Stimulated activated CD8-positive, alpha-beta memory T cell treated with anti-CD3 and anti-CD28 coated beads, Interleukin-12 subunit alpha, Interleukin-12 subunit beta, amount 100 ng/mL, for 4 hours (primary cell): ENCODE measurements at places on chromosomes 6 and 20.

- no peak for DNase-seq
Observed at GRCh38 chr6:26044140-26045064, 42.8 kb upstream of the HFE start.

DNA sequence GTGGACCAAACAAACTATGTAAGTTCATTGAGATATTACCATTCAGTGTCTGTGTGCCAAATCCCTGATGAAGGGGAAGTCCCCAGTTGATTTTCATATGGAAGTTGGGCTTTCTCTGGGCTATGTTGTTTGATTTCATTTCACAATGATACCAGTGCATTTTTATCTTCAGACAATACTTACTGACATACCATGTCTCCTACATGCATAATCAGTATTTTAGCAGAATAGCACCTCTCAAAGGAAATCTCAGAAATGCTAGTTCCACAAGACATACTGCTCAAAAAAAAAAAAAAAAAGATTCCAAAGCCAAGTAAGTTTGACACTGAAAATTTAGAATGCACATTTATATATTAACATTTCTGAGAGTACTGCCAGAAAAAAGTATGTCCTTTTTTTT, 168.8 kb upstream of the RNF217 start:
- no peak for DNase-seq

GRCh38 chr6:119312875-119313338, 36.7 kb downstream of the MAN1A1 start:
- no peak for DNase-seq

DNA sequence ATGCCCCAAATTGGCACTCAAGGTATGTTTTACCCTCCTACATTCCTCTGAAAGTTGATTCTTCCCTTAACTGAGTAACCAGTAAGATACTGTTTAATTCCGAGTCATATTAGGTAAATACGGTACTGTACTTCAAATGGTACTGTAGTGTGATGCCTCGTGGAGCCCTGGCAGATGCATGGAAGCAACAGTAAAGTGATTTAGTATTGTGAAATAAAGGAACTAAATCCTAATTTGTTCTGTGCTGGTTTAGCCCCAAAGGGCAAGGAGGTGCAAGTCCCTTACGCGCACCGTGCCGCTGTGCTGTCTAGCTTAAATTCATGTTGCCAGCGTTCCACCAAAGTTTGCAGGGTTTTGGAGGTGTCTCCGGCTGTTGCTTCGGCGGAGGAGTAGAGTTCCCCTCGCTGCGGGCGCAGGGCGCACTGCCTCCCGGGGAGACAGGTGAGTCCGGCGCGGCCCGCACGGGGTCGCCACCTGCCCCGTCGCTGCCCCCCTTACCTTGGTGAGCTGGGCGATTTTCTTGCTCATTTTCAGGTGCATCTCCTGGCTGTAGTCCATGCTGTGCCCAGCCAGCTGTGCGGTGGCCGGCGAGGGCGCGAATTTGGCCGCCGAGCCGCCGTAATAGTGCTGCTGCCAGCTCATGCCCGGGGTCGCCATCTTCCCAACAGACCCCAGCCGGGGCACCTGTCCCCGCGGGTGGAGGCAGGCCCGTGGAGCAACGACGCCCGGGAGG, 655 bp downstream of the FAM184A start:
- peak; percentile 28 for DNase-seq

- no peak for DNase-seq
Observed at GRCh38 chr6:109076377-109076776, 18.3 kb downstream of the SESN1 start.

DNA sequence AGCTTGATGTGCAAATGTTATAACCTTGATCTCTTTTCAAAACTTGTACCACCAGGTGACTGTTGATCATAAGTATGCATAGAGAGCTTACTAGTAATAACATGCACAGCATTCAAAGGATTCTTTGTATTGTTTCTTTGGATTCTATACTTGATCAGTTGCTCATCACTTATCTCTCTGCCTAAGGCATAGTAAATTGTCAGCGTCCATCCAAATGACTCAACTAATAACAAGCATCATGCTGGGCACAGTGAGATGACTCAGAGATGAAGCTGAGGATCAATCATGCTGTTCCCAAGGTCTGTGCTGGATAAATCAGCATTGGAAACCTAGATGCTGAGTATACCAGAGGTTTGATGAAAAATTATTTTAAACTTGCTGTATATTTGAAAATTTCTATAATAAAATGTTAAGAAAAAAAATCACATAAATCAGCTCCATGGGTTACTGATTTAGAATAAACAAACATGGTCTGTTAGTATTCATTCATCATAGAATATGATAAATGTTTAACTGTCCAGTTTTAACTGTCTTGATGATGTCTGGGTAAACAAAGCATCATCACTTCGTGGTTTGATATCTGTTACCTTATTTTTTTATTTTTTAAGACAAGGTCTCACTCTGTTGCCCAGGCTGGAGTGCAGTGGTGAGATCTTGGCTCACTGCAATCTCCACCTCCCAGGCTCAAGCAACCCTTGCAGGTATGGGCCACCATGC, 45.6 kb upstream of the SGK1 start:
- DNase-seq = no peak

DNA sequence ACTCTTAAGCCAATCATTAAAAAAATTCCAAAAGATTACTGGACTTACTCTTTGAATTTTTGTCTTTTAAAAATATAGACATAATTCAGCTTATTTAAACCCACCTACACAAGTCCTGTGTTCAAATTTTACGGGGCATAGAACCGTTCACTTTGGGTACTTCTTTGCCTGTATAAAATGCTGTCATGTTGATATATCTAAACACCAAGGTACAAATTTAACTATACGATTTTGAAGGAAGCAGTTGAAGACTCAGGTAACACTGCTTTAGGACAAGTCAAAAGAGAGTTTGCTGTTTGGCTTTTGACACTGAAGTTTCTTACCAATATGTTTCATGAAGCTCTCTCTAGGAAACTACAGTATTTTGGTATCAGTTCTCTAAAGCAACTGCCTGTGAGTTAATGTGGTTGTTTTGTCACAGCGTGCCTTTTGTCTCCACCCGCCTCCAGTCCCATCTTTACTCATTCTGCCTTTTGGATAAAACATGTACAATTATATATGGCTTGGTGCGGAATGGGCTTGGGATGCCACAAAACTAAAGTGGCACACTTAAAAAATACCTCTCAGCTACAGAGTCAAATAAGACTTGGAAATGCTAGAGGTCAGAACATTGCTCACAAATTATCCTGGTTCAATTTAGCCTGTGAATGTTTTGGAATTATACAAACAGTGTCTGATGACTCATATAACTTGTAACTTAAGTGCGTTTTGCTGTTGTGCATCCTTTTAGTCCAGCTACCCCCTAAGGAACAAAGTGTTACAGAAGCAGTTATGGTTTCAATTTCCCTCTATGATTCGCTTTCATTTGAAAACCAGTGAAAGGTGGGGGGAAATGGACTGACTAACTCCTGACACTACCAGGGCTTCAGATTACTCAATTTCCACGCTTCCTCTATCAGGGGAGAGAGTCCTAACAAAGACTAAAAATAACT, 38.7 kb downstream of the RGS17 start:
- no peak for DNase-seq

DNA sequence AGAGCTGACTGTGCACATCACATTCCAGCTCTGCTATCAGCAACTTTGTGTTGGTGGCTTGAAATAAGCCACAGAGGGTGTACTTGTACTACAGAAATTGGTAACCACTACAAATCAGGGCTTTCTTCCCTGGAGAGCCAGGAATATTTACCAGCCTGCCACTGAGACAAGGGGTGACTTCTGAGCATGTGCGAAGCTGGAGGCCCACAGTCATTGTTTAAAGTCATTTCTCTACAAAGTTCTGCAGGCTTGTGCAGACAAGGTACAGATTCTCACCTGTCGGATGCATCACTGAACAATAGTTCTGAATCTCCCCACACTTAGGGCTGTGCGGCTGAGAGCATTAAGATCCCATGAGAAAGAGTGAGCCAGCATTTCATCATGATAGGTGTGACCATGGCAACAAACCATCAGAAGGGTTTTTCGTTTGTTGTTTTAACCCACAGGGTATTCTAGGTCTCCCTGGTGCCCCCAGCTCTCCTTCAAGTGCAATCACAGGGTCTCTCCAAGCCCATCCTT, 292.8 kb downstream of the CDC5L start:
- DNase-seq = no peak

GRCh38 chr6:112841553-112842329, 494.6 kb downstream of the RFPL4B start:
- DNase-seq = no peak

DNA sequence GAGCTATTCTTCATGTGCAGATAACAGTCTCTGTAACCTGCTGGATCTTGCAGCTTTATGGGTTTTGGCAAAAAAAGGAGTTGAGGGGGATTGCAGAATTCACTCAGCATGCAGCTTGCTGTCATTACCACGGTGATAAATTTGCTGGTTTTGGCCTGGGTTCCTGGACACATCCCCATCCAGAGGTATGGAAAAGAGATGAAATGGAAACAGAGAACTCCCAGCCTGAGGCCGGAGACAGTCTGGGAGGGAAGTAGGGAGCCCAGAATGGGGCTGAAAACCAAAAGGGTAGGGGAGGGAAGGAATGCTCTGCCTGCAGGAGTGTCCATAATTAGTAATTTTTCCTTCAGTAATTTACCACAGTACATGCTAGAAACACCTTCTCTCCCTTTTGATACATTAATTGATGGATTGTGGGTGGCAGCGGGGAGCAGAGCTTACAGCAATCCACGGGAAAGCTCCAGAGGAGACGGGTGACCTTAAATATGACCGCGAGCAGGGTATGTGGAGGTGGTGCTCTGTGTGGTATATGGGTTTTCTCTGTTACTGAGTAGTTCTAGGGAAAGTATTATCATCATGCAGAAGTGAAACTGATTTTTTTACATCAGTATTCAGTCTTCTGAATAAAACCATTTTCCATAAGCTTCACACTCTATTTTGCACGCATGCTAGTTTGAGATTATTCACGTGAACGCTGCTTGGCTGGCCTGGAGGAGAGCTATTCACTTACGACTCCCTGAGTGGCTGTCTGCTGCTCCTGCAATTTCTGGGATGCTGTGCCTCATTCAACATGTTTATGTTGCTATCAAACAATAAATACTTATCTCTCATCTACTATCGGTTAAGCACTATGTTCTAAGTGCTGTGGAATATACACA, 66.3 kb upstream of the KCNK16 start:
- no peak for DNase-seq

- peak; percentile 21 for DNase-seq
Observed at GRCh38 chr6:129748212-129748900, 38.4 kb upstream of the ARHGAP18 start.

DNA sequence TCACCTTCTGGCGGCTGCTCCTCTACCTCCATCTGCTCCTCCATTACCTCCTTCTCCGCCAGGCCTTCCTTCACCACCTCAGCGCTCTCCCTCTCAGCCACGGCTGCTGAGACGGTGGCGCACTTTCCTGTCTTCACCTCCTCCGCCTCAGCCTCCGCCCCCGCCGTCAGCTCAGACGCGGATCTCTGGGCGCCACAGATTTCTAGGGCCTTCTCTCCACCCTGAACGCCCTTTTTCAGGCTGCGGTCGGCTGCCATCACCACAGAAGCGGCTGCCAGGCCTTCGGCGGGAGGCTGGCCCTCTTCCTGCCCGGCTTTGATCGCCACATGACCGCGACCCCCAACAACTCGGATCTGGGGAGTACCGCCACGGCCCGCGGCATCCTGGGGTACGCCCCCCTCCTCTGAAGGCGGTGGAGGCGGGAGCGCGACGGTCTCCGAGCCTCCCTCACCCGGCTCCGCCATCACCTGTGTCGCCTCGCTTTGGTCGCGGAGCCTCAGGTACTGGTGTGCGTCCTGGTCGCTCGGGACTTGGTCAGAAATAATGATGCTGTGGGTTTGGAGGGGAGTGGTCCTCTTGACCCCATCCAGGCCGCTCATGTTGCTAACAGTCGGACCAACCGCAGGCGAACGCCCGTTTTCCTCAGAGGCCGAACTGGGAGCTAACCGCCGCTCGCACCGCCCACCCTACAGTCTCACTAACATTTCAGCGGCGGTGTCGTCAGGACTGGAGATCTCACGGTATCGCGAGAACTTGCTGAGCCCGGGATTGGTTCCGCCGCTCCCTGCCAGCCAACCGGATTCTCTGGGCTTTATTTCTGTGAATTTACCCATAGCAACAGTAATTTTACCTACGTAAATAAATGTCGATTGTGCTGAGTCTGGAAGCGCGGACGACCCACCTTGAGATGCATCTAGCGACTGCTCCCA, at the start of gene TSPYL1:
TSPYL1 (minus strand) TSS at position 699 of the 929 bp plus-strand sequence; CDS start at position 599, 100 bp downstream.
- peak; percentile 88 for DNase-seq

- DNase-seq = no peak
Observed at GRCh38 chr6:111559188-111560097, 46.2 kb downstream of the TRAF3IP2 start.

GRCh38 chr6:67986694-67987232, 648.3 kb upstream of the ADGRB3 start:
- DNase-seq = no peak

- no peak for DNase-seq
Observed at GRCh38 chr6:8526624-8527023, 91.3 kb upstream of the SLC35B3 start.

- no peak for DNase-seq
Observed at GRCh38 chr6:140872885-140873284, 1259.8 kb upstream of the GJE1 start.

GRCh38 chr20:39421571-39422105, 459.5 kb downstream of the DHX35 start:
- no peak for DNase-seq

- DNase-seq = no peak
Observed at GRCh38 chr20:35387334-35387733, 24.4 kb downstream of the UQCC1 start.

DNA sequence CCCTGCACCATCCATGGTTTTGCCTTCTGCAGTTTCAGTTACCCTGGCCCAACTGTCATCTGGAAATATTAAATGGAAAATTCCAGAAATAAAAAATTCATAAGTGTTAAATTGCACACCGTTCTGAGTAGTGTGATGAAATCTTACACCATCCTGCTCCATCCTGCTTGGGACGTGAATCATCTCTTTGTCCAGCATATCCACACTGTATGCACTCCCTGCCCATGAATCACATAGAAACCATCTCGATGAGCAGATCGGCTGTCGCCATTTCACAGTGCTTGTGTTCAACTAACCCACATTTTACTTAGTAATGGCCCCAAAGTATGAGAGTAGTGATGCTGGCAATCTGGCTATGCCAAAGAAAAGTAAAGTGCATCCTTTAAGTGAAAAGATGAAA, 105.9 kb upstream of the ID4 start:
- DNase-seq = no peak

DNA sequence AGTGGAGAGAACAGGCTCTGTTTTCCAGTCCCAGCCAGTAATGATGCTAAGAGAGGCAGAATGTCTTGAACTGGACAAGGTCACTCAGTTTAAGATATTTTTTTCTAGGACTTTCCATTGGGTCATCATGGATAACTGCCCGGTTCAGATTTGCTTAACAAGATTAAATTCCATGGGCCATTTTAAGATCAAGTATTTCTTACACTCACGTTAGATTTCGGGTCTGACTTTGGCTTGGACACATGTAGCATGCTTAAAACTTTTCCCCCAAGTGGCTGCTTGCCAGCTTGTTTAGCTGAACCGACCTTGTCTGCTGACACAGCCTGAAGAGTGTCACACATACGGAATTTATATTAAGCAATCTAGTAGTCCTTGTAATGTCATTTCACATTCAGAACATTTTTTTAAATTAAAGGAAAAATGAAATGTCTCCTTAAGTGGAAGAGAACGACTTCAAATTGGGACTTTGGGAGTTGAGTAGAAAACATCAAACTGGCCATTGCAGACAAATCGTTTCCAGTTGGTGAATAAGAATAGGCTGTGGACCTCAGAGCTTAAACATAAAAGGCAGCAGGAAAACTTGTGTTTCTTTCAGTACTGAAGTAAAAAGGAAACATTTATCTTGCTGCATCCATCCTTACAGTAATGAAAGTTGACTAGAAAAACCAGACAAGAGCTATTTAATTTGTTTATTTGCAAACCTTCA, 29.0 kb downstream of the ARMC2 start:
- DNase-seq = no peak

GRCh38 chr20:7667194-7667593, 273.1 kb downstream of the HAO1 start:
- DNase-seq = no peak
